CD4-positive, alpha-beta T cell treated with Interleukin-15 for 4 hours (primary cell): ENCODE measurements at places on chromosomes 5 and 9.
A peak's percentile ranks its signal among the peaks of the same experiment; 100 is the strongest.

- DNase-seq: no peak
Observed at GRCh38 chr9:77764894-77765780, 117.0 kb upstream of the GNA14 start.

- DNase-seq: no peak
Observed at GRCh38 chr5:80106916-80107315, 71.8 kb downstream of the THBS4 start.

GRCh38 chr9:124365036-124365435 lies 50.2 kb downstream of the PSMB7 start:
- DNase-seq: no peak

DNA sequence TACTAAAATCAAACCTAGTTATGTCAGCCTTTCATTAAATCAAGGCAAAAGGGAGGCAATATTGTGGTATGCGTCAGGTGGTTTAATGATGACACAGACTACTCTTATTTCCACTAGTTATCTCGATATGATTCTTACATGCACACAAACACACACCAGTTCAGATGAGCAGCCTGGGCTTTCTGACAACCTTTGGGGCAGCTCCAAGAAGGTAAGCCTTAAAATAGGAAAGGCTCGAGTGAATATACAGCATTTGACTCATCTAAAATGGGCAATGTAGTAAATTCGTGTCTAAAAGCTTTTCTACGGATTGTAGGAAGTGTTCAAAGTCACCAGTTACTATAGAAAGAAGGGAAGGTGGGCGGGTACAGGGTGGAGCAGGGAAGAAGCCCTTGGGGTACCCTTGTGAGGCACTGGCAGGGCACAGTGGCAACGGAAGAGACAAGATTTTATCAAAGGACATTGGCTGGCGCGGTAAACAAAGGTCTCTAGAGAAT lies 1.9 kb downstream of the ANKH start:
- DNase-seq: peak; percentile 24

DNA sequence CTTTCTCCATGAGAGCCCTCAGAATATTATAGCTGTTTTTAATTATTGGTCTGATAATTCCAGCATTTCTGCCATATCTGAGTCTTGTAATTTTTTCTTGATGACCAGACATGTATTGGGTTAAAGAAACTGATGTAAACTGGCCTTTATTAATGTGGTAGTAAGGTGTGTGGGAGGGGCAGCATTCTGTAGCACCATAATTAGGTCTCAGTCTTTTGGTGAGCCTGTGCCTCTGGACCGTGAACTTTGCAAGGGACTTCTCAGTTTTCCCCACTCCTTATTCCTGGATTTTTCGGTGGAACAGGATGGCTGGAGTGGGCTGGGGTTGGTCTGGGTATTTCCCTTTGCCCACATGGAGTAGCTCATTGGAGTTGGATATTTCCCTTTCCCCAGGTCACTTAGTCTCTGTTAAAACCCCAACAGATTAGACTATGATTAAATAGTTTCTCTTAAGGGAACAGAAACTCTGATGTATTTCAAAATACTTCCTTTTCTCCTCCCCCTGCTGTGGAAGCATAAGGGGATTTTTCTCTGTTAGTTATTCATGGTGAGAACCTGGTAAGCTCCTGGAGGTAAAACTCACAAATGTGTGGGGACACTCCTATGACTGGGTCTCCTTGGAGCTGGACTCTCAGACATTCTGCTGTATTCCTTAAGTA lies 52.4 kb downstream of the FSD1L start:
- DNase-seq: no peak

- no peak for DNase-seq
Observed at GRCh38 chr5:133602835-133603380, 9.4 kb downstream of the FSTL4 start.

- no peak for DNase-seq
Observed at GRCh38 chr9:76630916-76631315, 133.3 kb upstream of the PCA3 start.

DNA sequence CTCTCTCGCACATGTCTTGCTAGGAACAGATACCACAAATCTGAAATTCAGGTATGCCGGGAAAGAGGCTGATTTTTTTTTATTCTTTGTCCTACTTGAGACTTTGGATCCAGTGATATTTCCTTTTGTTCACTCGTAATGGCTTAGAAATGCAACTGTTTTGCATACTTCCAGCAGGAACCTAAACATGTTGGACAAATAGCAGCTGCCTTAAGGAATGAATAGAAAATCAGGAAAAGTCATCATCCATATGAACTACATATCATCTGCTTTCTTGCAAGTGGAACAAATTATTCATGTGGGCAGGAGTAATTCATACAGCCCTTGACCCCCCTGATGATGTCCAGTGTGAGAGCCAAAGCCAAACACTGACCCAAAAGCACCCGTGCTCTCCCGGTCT lies 17.4 kb downstream of the TTC39B start:
- DNase-seq: no peak

- no peak for DNase-seq
Observed at GRCh38 chr9:71891557-71892189, 19.3 kb downstream of the ABHD17B start.

- DNase-seq: no peak
Observed at GRCh38 chr5:163619273-163619934, 114.0 kb downstream of the MAT2B start.

GRCh38 chr5:168365581-168366081 lies 74.2 kb downstream of the WWC1 start:
- no peak for DNase-seq

GRCh38 chr5:127343313-127343712 lies 52.7 kb downstream of the MEGF10 start:
- DNase-seq: no peak

GRCh38 chr9:12712532-12712931 lies 19.3 kb downstream of the TYRP1 start:
- no peak for DNase-seq

GRCh38 chr9:135712613-135713295 lies 10.8 kb downstream of the KCNT1 start:
- DNase-seq: no peak

DNA sequence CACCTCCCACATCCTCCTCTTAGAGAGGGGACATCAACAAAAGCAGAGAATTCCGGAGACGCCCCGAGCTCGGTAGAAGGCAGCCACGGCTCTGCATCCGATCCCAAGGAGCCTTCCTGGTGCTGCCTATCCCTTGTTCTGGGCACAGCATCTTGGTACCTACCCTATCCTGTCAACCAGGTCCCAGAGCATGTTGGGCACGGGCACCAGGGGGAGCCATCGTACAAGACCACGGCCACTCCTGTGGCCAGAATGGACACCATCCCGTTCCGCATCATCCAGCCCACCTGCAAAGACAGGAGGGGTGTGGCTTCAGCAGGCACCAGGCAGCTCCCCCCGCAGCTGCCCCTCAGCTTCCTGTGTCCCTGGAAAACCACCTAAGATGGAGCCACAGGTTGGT lies 62.7 kb upstream of the ZNF354A start:
- DNase-seq: no peak

- no peak for DNase-seq
Observed at GRCh38 chr5:87752362-87752761, 339.6 kb upstream of the CCNH start.

- DNase-seq: no peak
Observed at GRCh38 chr5:156396063-156396829, 69.3 kb downstream of the SGCD start.

DNA sequence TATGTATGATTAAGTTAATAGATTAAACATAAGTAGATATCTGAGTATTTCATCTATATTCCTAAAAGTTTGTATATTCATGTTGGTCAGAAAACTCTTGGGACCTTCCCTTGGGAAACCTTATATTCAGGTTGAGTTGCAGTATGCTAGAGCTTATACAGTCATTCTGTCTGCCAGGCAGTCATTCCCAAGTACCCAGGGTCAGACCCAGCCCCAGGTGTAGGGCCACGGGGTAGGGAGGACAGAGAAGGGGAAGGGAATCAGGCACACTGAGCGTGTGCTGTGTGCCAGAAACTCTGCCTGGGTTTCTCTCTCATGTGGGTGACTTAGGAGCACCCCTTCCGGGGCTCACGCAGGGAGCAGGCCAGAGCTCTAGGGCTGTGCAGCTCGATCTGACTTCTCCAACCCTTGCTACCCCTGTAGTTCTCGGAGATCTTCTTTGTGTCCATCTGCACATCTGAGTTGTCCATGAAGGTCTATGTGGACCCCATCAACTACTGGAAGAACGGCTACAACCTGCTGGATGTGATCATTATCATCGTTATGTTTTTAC lies 28.2 kb downstream of the CATSPER3 start:
- no peak for DNase-seq

- DNase-seq: peak; percentile 46
Observed at GRCh38 chr5:149852641-149853330, 91.8 kb downstream of the PDE6A start.

DNA sequence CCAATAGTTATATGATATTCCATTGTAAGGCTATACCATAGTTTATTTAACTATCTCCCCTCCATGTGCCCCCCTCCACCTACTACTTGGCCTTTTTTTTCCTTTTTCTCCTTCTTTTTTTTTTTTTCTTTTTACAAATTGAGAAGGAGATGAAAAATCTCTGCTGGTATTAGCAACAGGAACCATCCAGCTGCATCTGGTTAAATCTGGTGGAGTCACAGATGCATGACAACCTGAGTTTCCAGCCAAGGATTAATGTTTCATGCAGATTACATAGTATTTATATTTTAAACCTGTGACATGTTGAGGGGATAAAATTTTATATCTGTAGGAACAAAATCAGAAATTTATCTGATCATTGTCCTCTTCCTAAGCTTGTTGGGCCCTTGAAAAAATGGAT lies 128.5 kb upstream of the IQGAP2 start:
- DNase-seq: no peak

GRCh38 chr5:59921816-59922215 lies 28.3 kb upstream of the PDE4D start:
- no peak for DNase-seq

GRCh38 chr5:1208743-1209488 lies 7.5 kb downstream of the SLC6A19 start:
- no peak for DNase-seq

- DNase-seq: no peak
Observed at GRCh38 chr9:91119142-91119541, 242.6 kb downstream of the AUH start.

- DNase-seq: no peak
Observed at GRCh38 chr9:81737871-81738507, 48.6 kb upstream of the TLE1 start.

DNA sequence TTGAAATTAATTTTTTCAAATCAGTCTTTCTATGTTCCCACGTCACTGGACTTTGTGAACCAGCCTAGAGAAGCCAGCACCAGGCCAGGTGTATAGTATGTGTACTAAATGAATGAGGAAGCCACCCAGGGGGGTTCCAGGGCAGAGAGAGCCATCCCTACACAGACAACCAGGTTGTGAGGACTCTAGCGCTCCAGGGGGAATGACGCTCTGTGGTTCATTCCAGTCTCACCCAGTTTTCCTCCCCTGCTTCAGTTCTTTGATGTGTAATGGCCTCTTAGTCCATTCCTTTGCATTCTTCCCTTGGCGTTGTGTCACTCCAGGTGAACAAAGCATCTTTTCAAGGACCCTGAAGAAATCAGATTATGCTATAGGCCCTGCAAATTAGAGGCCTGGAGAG lies 330.6 kb downstream of the NSG2 start:
- no peak for DNase-seq
